ENCODE measurements at places on chromosomes 11 and 22.

GRCh38 chr11:2376751-2377451 lies at the start of gene CD81:
TSS of gene CD81 (plus strand) at chr11:2377310. CDS start at chr11:2377550, 240 bp downstream.
- peak; percentile 54 for DNase-seq

- DNase-seq: peak; percentile 78
Measured at GRCh38 chr11:59556115-59556916, 45.0 kb downstream of the OR4D9 start.

DNA sequence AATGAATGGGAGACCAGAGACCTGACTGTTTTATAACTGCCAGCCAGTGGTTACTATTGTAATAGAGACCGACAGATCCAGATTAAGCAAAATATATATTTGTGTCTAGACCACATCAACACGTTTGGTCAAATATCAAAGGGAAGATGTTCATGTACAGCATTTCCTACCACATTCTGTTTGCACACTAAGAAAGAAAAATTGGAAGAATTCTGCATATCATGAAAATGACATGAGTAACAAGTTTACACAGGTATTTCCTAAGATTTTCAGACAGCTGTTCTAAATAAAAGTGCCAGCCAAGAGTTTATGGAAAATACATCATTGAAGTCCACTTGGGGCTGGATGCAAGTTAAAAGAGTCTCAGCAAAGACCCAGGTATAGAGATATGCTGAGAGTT lies 145.5 kb upstream of the ANO3 start:
- no peak for DNase-seq

DNA sequence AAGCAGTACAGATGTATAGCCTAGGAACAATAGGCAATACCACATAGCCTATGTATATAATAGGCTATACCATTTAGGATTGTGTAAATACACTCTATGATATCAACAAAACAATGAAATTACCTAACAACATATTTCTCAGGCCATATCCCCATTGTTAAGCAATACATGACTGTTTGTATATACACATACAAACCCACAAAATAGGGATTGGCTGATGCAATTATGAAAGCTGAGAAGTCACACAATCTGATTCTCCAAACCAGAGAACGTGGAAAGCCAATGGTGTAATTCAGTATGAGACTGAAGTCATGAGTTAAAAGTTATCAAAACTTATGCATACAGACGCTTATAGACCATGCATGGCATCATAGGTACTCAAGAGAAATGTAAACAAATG lies 700.1 kb upstream of the RAG2 start:
- DNase-seq: no peak

- no peak for DNase-seq
Measured at GRCh38 chr11:130866831-130867230, 49.4 kb downstream of the SNX19 start.

DNA sequence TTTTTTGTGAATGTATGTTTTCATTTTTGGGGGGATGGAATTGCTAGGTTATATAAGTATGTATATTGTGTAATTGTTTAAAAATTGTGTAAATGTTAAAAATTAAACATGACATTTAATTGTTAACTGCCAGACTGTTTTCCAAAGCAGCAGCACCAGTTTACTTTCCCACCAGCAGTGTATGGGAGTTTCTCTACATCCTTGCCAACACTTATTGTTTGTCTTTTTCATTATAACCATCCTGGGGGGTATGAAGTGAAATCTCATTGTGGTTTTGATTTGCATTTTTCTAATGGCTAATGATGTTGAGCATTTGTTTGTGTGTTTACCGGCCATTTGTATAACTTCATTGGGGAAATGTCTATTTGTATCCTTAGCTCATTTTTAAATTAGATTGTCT lies 31.7 kb upstream of the RRAS2 start:
- DNase-seq: no peak

DNA sequence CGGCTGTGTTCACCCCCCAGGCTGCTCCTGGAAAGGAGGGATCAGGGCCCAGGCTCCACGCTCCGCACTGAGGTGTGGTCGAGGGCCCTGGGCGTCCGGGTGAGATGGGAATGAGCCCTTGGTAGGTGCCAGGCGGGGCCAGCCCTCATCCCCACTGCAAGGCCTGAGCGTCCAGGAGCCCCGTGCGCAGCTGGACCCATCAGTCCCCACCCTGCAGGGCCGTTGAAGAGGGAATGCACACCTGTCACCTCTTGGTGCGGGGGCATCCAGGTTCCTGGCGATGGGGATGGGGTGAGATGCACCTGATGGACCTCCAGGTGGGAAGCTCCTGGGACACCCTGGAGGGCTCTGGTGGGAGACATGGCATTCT lies 72.2 kb downstream of the KCNQ1 start:
- DNase-seq: peak; percentile 11

DNA sequence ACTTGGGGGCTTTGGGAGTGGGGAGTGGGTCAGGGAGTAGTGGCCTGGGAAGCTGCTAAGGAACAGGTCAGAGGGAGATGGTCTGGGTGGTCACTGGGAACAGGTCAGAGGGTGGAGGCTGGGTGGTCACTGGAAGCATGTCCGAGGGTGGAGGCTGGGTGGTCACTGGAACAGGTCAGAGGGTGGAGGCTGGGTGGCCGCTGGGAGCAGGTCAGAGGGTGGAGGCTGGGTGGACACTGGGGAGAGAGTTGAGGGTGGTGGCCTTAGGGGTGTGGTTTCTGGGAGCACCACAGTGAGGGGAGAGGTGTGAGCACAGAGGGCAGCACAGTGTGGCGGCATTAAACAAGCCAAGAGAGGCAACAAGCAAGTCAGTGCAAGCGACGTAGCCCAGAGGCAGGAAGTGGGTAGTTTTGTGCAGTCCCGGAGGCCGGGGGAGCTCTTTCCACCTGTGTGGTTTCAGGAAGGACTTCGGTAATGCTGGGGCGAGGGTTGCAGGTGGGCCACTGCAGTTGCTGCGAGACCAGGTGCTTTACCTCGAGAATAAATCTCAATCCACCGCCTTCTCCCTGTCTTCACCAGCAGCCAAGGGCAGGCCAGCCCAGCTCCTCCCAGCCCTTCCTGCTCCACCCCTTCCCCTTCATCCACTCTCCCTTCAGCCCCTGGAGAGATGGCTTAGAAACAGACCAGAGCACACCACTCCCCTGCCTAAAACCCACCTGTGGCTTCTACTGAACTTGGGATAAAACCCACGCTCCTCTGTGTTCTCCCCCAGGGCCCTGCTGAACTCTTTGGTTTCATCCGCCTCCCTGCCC lies 3.2 kb upstream of the CACNA1I start:
- no peak for DNase-seq

- DNase-seq: no peak
Measured at GRCh38 chr11:59578369-59578768, 37.2 kb downstream of the OSBP start.

DNA sequence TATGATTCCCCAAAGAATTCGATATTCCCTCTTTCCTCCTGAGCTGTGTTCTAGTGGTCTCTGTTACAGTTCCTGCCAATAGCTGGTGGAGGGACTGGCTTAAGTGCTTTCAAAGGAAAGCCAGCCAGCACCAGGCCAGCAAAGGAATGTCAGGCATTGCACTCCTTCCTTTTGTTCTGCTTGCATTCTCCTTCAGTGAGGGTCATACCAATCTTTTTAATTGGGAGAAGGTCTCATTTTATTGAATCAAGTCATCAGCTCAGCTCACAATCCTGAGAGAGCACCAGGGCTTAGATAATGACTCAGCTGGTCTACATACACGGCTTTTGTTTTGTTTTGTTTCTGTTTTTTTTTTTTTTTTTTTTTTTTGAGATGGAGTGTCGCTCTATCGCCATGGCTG lies 222.9 kb downstream of the NAV2 start:
- DNase-seq: peak; percentile 71

- no peak for DNase-seq
Measured at GRCh38 chr11:126317432-126317755, 13.5 kb downstream of the DCPS start.

DNA sequence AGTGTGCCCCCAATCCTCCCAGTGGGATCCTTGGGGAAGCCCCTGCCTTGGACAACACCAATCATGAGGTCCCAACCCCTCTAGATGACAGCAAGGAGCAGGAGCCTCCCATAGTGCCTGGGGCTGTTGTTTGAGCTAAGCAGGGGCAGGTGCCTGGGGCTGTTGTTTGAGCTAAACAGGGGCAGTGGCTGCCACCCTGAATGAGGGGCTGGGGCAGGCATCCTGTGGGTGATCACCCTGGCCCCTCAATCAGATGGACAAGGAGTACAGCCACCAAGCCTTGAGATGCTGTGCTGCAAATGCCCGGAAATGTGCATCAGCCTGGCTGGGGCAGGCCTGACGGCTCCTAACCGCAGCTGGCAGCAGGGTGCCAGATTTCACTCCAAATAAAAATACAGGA lies 66.7 kb downstream of the MYEOV start:
- peak; percentile 20 for DNase-seq

DNA sequence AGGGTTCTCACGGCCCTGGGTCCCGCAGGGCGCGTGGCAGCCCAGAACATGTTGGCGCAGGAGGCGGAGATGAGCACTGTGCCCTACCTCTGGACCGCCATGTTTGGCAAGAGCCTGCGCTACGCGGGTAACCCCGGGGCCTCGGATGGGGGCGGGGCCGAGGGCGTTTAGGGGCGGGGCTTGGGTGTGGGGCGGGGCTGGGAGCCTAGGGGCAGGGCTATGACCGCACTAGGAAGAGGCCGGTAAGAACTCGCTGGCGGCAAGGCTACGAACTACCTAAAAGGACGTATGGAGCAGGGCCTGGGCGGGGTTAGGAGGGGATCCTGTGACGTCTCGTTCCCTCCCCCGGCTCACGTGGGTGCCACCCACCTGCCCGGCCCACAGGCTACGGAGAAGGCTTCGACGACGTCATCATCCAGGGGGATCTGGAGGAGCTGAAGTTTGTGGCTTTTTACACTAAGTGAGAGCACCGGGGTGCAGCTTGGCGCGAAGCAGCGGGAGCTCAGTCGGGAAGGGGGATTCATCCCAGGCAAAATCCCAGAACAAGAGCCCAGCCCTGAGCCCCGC lies 2.8 kb upstream of the LZTR1 start:
- DNase-seq: peak; percentile 99

- no peak for DNase-seq
Measured at GRCh38 chr11:9315078-9315688, 790 bp upstream of the TMEM41B start.

DNA sequence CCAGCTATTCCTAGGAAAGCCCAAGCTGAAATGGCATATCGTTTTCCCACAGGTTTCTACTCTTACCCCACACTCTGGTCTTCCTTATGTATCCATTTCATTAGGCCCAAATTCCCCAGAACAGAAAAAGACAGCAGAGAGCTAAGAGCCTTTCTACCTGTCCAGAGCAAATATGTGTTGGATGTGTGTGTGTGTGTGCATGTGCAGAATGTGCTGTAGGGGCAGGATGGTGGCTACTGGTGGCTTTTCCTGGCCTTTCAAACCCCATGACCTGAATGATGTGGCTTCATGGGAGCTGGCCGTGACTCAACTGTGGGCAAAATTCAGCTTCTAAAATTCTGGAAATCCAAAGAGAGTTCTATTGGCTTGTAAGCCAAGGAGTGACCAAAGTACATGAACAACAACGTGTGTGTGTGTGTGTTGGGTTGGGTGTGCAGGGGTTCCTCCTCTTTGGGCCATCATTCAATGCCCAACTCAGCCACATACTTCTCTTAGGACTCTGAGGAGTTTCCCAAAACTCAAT lies 421.4 kb upstream of the CADM1 start:
- DNase-seq: no peak

DNA sequence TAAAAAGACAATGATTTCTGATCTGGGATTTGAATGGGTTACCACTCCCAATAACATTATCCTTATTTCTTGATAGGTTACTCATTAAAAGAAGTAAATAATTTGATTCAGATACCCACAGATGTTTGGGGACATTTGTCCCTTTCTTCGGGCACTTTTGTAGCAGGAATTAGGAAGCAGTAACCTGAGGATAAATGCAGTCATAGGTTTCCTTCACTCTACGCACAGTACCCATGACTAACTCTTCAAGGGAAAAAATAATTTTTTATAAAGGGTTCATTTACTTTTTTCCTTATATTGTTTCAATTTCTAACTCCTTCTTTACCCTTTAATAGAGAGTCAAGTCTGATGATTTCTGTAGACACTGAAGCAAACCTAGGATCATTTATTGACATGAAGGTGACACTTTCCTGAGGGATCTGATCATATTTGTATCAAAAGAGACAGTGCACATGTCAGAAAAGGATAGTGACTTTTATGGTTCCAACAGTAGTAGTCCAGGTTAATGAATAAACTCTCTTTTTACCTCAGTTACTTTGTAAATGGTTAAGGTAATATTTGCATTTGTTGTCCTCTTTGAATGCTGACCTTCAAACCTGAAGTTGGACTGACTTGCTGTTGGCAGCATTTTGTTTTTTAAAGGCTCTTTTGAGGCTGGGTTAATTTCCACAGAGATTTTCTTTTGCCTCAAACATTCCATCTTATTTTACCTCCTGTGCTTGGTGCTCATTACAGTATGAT lies 1072.0 kb downstream of the LRRC4C start:
- no peak for DNase-seq

GRCh38 chr11:118415739-118416068 lies 14.3 kb downstream of the ATP5MG start:
- DNase-seq: peak; percentile 73

DNA sequence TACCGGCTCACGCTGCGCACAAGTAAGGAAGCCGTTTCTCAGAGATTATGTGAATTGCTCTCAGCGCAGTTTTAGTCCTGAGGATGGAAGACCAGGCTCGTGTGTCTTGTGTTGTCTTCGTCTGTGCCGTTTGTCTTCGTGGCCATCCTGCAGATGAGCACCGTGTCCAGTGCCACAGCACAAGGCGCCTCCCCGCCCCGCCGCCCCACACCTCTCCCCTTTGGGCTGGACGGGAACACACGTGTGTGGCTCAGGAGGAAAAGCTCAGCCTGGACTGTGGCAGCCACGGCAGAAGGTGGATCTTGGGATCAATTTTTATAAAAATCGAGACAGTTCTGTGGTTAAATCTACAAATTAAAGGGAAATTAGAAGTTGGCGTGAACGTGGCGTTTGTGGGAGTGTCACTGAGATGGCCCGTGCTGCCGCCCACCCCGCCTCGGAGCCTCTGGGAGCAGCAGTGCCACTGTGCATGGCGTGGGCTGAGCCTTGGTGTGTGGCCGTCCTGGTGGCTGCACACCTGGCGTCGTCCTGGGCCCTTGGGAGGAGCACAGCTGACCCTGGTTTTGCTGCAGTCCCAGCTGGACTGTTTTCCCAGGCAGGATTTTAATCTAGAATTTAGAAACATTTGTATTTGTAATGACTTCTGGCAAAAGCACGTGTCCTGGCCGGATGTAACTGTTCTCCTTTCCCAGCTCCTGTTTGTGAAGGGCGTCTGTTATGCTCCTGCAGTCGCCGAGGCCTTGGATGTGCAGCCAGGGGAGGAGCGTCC lies 25.8 kb downstream of the MUC6 start:
- DNase-seq: no peak

Data from H9 (cell line).